ENCODE measurements at places on chromosomes 2 and 18.

- no peak for DNase-seq
These were observed 71.4 kb downstream of the OLA1 start for GRCh38 chr2:174176898-174177297.

- DNase-seq = no peak
These were observed 24.8 kb upstream of the RPE start for GRCh38 chr2:209977386-209978239.

GRCh38 chr2:37812941-37813730 is 112.0 kb upstream of the RMDN2 start:
- no peak for DNase-seq

GRCh38 chr2:135797497-135798274 is 39.3 kb downstream of the LCT start:
- DNase-seq = peak; percentile 37

GRCh38 chr2:120960770-120961366 is 225.2 kb downstream of the GLI2 start:
- DNase-seq = no peak

GRCh38 chr2:20139407-20140172 is 85.3 kb downstream of the SDC1 start:
- DNase-seq = no peak

- DNase-seq = no peak
These were observed 129.1 kb downstream of the DDX1 start for GRCh38 chr2:15720561-15721307.

GRCh38 chr2:128347171-128347558 is 28.5 kb upstream of the HS6ST1 start:
- DNase-seq = no peak

GRCh38 chr2:224190936-224191270 is 151.8 kb upstream of the SERPINE2 start:
- no peak for DNase-seq

GRCh38 chr18:59197636-59198035 is 22.3 kb upstream of the GRP start:
- DNase-seq = no peak

DNA sequence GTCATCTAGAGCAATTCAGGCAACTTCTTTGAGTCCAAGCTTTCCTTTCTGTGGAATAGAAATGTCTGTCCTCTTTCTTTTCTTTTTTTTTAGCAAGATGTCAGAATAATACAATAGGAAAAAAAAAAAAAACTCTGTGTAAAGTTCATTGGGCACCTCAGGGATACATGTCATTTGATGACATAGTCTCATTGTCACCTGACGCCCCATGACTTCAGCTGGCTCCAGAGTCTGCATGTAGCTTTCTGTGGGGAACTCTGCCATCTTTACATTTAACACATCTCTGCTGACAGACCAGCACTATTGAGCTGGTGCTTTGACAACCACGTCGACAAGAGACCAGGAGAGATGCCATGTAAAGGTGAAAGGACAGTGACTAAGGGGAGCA is 172.5 kb upstream of the KLF7 start:
- DNase-seq = no peak

DNA sequence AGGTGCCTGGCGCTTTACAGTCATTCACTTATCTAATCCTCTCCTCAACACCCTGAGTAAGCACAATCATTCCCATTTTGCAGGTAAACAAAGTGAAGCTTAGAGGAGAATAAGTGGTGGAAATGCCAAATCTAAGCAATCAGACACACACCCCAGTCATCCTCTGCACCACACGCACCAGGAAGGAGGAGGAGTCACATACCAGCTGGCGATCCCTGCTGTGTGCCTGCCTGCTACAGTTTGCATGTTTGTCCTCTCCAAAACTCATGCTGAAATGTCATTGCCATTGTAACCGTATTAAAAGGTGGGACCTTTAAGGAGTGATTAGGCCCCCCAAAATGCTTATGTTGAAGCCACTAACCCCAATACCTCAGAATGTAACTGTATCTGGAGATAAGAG is 93.7 kb downstream of the LOXHD1 start:
- no peak for DNase-seq
